Foreskin fibroblast (primary cell): ENCODE measurements at places on chromosomes 4 and X.

GRCh38 chr4:186201535-186202230, 10.3 kb downstream of the CYP4V2 start:
- peak; percentile 71 for DNase-seq

- no peak for DNase-seq
These were observed 796.7 kb downstream of the RAPGEF2 start for GRCh38 chr4:159899596-159899995.

DNA sequence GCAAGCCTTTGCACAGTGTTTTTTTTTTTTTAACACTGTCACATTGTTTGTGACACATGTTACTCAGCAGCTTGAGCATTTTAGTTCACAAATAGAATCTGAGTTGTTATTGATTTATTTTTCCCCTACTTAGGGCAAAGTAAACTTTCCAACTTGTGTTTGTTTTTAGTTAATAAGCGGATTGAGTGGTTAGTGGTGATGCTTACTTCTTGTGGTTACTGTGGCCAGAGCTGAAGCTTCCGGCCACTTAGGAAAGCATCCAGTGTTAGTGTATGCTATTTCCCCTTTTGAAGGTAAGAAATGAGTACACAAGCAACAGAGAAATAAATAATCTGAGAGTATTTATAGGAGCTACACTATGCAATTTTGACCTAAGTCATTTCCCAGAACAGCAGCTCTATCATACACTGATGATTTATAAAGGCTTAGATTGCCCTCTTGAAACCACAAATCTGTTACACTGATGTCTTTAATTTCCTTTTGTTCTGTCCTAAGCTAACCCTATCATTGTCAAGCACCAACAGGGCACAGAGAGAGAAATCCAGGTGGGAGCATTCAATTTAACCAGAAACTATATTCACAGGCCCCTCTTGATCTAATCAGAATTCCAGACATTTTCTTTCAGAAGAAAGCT, 2464.6 kb downstream of the PCDH7 start:
- DNase-seq: no peak

- no peak for DNase-seq
These were observed 552.6 kb downstream of the TRIML1 start for GRCh38 chr4:188691811-188692210.

DNA sequence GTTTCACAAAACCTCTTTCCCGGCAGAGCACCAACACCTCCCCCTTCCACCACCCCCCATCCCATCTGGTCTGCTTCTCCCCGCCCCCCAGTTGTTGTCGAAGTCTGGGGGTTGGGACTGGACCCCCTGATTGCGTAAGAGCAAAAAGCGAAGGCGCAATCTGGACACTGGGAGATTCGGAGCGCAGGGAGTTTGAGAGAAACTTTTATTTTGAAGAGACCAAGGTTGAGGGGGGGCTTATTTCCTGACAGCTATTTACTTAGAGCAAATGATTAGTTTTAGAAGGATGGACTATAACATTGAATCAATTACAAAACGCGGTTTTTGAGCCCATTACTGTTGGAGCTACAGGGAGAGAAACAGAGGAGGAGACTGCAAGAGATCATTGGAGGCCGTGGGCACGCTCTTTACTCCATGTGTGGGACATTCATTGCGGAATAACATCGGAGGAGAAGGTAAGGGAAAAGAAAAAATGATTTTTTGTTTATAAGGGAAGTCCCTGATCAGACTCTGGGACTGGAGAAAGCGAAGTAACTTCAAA, at the start of gene PDGFRA:
Gene PDGFRA, plus strand, starts transcription at position 333 of the 541 bp plus-strand sequence. CDS start 29,476 bp downstream, outside the sequence.
- DNase-seq: peak; percentile 98

GRCh38 chr4:41483771-41484170, 54.2 kb upstream of the LIMCH1 start:
- DNase-seq: no peak

- peak; percentile 83 for DNase-seq
These were observed 47.5 kb downstream of the MAGEA1 start for GRCh38 chrX:153226344-153227185.

DNA sequence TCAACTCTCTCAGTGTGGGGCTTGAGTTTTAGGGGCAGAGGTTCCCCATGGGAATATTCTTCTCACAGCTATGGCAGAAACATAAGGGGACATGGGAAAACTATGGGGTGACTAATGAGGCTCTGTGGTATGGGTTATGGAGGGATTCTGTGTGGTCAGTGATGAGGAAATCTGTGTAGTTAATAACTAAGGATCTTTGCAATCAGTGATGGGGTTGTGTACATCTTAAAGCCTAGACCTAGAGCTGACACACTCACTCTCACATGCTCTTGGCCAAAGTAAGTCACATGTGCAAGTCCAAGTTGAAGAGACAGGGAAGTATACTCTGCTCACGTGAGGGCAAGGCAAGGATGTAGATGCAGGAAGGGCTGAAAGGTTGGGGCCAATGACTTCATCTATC, 86.4 kb upstream of the UXT start:
- DNase-seq: no peak

- peak; percentile 21 for DNase-seq
These were observed 426.4 kb upstream of the RPS6KA3 start for GRCh38 chrX:20693078-20693477.

DNA sequence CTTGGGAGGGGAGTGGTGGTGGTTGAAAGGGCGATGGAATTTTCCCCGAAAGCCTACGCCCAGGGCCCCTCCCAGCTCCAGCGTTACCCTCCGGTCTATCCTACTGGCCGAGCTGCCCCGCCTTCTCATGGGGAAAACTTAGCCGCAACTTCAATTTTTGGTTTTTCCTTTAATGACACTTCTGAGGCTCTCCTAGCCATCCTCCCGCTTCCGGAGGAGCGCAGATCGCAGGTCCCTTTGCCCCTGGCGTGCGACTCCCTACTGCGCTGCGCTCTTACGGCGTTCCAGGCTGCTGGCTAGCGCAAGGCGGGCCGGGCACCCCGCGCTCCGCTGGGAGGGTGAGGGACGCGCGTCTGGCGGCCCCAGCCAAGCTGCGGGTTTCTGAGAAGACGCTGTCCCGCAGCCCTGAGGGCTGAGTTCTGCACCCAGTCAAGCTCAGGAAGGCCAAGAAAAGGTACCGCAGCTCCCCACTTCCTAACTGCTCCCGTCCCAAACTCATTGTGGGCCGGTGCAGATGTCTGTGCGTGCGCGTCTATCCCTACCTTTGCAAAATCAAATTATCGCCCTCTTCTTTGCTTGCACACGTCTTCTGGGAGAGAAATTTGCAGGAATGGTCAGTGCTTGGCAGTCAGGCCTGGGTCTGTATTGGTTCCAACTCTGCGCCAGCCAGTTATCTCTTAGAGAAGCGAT, 533 bp downstream of the IL15 start:
- DNase-seq: peak; percentile 48

DNA sequence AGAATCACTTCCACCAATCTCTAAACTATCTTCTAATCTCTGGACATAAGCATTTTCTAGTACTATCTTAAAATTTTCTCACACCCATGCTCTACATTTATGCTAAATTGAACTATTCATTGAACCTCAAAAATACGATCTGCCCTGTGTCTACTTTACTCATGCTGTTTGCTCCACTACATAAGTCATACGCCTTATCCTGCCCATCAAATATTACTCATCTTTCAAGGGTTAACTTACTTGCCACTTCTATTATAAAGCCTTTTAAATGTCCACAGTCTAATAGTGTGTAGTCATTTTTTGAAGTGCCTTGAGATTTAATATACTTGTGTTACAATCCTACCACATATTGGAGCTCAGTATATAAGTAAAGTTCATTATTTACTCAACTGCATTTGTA, 727.7 kb upstream of the SLIT2 start:
- DNase-seq: no peak

GRCh38 chr4:86918539-86919072, 16.2 kb upstream of the AFF1 start:
- DNase-seq: peak; percentile 72

DNA sequence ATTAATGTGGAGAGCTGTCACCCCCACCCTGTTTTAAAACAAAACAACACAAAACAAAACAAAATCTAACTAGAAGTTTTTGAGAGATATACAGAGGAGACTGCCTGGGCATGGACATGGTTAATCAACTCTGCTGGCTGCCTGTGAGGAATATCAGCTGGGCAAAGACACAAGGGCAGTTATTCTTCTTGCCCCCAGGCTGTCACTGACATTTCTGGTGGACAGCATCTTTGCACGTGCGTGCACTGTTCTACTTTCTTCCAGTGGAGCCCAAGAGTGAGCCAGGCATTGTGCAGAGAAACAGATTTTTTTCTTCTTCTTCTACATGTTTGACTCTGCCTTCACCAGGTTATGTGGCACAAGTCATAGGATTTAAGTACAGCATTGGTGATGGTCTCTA, 13.8 kb downstream of the IRS4 start:
- no peak for DNase-seq

- no peak for DNase-seq
These were observed 120.7 kb downstream of the NEXMIF start for GRCh38 chrX:74804574-74804973.

DNA sequence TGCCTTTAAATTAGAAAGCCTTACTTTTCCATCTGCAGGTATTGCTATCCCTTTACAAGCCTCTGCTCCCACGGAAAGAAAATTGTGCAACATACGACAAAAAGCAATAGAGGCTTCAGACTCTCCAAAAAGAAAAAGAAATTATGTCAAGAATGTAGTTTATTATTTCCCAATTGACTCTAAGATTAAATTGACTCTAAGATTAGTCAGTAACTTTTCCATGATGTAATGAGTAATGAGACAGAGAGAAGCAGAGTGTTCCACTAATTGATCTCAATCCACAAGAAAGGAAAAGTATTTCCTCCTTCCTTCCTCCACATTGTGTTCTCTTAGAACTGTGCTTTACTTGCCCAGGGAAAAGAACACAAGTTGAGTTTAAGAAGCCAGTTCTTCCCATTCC, 345.7 kb upstream of the HS3ST1 start:
- no peak for DNase-seq
